ENCODE measurements at places on chromosomes 11 and 22.
A peak's percentile ranks its signal among the peaks of the same experiment; 100 is the strongest.

DNA sequence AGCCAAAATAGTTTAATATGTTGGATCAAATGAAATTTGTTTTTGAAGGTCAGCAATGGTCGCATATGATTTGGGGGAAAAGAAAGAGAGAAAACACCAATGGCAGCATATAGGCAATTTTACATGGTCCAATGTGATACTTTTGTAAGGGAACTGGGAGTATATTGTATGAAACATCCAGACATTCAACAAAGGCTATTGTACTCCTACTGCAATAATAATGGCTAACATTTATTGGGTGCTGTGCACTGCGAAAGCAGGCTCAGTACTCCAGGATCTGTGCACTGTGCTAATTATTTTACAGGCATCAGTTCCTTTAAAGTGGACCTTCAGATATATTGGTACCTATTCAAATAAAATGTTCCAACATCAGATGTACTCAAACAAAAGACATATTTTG lies 5.9 kb upstream of the OR10V1 start:
- DNase-seq = no peak

DNA sequence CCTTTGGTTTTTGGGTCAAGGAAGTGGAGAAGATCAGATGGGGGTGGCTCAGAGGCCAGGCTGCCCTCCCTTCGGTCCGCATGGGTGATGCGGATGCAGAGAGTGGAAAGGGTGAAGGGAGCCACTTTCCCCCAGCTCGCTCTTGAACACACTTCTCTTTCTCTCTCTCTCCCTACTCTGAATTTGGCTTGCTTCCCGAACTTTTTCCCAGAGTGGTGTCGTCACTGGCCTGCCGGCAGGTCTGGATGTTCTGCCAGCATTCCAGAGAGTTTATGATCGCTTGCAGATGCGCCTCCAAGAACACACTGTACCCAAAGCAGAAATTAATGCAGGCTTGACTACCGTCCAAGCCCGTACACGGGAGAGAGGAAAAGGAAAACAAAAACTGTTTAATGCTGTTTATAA lies 103.2 kb downstream of the ZBTB16 start:
- DNase-seq = peak; percentile 88

DNA sequence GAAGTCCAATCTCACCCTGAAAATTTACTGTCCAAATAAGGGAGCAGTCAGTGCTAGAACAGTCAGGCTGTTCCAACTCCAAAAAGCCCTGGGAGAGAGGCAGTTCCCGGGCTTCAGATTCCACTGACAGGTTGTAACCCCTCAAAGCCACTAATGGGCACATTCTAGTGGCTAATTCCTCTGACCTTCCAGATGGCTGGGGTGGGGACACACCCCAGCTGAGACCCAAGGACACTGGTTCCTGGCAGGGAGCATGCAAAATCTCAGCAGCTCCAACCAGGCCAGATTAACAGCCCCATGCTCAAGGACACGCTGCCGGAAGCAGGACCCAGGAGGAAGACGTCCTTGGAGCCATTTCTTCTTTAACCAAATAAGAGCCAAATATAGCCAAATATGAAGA lies 92.7 kb downstream of the RPL27A start:
- DNase-seq = no peak

- no peak for DNase-seq
These were observed 2.9 kb downstream of the POU2AF3 start for GRCh38 chr11:111301004-111301841.

DNA sequence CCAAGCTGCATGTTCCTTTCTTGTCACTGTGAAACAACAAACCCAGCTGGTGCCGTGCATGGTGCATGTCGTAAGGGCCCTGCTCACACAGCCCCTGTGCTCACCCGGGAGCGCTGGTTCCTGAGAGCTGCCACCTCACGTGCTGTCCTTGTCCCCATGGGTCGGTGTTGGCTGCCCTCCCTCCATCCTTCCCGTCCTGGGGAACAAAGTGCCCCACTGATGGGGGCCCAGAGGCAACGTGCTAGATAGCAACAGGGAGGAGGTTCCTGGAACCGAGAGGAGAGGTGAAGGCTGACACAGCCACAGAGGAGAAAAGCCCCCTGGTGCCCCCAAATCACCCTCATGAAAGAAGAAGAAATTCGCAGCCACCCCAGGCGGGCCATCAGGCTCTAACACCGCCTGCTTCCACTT lies 56.6 kb upstream of the SLC22A12 start:
- DNase-seq = no peak

DNA sequence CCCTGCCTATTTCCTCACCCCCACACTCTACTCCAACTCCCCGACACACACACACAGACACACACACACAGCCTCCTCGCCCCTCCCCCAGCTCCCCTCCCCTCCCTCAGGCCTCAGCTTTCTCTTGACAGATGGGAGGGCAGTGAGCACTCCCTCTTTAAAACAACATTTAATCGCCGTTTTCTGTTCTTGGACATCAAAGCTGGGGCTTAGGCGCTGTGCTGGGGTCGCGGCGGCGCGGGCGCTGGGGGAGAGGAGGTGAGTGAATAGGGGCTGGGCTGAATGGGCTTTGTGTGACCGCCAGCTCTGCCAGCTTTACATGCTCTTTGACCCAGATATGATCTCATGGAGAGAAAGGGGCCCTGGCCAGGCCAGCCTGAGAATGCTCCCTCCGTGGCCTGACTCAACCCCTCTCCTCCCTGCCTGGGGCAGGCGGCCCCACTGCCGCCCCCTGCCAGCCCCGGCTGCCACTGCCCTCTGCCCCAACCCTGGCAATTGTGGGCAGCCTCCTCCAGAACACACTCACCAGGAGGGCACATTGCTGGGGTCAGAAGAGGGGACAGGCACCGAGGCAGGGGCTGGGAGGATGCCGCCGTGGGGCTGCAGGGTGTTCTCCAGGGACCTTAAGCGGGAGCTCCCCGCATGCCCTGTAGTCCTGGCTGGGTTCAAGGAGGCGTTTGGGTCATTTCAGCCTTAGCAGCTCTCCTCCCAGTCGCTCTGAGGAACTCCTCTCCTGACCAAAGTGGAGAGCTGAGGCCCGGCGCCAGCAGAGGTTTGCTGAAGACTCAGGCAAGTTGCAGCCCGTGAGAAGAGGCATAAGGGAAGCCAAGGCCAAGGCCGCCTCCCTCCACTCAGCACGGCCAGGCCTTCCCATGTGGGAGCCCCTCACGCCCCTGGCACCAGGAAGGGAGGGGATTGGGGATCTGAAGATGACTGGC lies 38.3 kb upstream of the NNMT start:
- no peak for DNase-seq

DNA sequence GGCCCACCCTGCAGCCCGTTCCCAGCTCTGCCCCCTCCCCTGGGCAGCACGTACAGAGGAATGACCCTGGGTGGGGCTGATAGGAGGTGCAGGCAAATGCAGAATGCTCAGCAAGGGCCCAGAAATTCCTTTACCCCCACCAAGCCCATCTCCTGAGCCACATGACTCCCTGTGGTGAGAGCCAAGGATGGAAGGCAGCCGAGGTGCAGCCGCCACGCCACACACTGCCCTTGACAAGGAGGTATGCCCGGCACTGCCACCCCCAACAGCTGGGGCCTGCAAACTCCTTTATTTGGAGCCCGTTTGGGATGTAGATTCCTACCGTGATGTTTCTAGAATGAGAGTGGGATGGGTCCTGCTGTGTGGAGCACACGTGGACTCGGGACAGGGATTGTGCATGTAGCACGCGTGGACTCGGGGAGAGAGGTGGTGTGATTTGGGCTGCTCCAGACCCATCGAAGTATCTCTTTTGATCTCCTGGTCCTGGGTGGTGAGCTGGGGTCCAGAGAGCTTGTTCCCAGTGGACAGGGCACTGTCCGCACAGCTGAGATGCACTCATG lies 12.9 kb downstream of the GTSE1 start:
- DNase-seq = no peak

DNA sequence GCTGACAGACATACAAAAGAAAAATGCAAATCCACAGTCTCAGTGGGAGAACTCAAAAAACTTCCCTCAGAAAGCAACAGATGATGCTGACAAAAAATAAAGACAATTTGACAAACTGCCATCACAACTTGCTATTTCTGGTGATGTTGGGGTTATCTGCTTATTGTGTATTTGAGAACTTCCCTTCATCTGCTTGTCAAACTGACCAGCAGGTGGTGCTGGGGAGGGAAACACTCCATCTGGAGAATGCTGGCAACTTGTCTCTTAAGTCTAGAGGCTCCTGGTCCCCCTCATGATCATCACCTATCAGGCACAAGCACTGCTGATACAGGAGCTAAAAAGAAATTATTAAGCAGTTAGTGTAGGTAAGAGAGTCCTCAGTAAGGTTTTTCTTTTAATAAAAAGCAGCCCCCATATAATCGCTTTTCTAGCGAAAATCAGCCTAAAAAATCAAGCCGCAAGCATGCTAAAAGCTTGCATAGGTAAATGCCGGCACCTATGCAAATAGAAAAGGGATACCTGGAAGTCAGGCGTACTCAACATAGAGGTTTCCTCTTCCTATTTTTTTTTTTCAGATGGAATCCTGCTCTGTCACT lies 9.8 kb upstream of the FAM111B start:
- DNase-seq = peak; percentile 46

- DNase-seq = no peak
These were observed 557 bp downstream of the PACSIN2 start for GRCh38 chr22:43014316-43014868.

DNA sequence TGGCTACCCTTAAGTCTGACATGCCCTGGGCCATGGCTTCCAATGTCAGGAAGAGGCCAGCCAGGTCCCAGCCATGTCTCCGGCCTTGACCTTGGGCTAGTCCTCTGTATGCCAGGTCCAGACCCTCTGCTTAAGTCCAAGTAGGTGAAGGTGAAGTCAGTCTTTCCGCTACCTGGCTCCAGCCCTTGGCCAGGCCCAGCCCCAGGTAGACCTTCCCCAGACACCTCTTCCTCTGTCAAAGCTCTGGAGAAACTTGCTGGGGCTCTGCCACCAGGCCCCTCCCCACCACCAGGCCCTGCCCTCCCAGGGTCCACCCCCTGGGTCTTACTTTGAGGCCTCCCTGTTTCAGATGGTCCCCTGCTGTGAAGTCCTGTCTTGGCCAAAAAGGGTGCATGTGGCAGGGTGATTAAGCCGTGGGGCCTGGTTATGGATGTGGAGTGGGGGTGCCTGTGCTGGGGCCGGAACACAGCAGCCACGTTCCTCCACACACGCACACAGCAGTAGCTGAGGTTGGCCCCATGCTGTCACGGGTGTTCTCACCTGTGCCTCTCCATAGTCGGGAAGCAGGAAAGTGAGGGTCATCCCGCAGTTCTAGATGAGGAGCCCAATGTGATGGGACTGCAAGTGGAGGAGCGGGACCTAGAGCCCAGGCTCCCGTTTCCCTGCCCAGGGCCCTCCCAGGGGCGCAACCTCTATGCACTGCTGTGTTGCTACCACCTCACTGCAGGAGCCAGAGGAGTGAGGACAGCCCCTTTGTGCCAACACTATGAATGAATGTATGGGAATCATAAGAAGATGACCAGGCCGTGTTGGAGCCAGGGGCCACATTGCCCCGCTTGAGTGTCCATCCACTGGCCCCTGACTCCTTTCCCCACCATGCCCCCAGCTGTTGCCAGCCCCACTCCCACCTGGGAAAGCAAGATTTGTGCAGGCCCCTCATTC lies 72.2 kb downstream of the LINC01488 start:
- no peak for DNase-seq

GRCh38 chr22:40180403-40180802 lies 2.7 kb downstream of the TNRC6B start:
- no peak for DNase-seq

- peak; percentile 7 for DNase-seq
These were observed 33.1 kb downstream of the TRIM66 start for GRCh38 chr11:8649361-8649760.

GRCh38 chr11:66842501-66842895 lies 743 bp upstream of the RCE1 start:
- DNase-seq = no peak

Data from AG04450 (cell line).